Activated B cell treated with CpG ODN at 0.5 μM for 24 hours (primary cell): ENCODE measurements at places on chromosomes 3 and 15. TPM values are rescaled to one million over a fixed set of nuclear protein-coding genes. Genes with fewer than 3 reads are reported as not detected.
A peak's percentile ranks its signal among the peaks of the same experiment; 100 is the strongest.

Gene UBAP1L
- total RNA-seq = 5.9 and 9.6 TPM in 2 replicates

Gene LRRC34
- 4.2 and 5.7 TPM in 2 replicates for total RNA-seq

Gene GOLGA6L6
- total RNA-seq = not detected in 2 replicates

Gene VPS39
- total RNA-seq = 86.1 and 102 TPM in 2 replicates

Gene TAGLN3
- total RNA-seq = not detected in 2 replicates

Gene TTC23
- total RNA-seq = 2.7 and 3.1 TPM in 2 replicates

Gene CKMT1B
- not detected in 2 replicates for total RNA-seq

Gene CXCR6
- not detected in 2 replicates for total RNA-seq

Gene FSD2
- total RNA-seq = not detected in 2 replicates

Gene ARHGAP31
- total RNA-seq = 23.7 and 26.0 TPM in 2 replicates

Gene ATXN7
- total RNA-seq = 45.2 and 46.7 TPM in 2 replicates

Gene GOLGA8R
- 1.3 and 2.3 TPM in 2 replicates for total RNA-seq

- no peaks in the 10 kb centered on the region for H3K27me3 ChIP-seq
- no peak overlapping the region for H3K4me3 ChIP-seq
- peaks cover 21% of the 10 kb centered on the region for H3K4me1 ChIP-seq
- H3K36me3 ChIP-seq = peaks cover 7% of the 10 kb centered on the region
- H3K27ac ChIP-seq = no peak overlapping the region
Measured at GRCh38 chr15:77369168-77369567, 50.7 kb downstream of the PEAK1 start.

DNA sequence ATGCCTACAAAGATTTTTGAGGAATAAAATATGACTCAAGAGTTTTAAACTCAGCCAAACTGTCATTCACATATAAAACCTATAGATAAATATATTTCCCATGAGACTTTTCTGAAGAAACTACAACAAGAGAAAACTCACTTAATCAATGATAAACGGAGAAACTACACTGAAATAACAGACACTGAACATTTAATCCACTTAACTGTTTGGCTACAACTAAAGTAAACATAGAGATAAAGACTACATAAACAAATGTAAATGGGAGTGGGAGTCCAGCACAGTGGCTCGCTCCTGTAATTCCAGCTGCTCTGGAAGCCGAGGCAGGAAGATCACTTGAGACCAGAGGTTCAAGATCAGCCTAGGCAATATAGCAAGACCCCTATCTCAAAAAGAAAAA is 79.2 kb downstream of the MEX3B start:
- H3K27me3 ChIP-seq = peaks cover 4% of the 10 kb centered on the region
- DNase-seq = no peak
- no peaks in the 10 kb centered on the region for H3K36me3 ChIP-seq
- H3K4me3 ChIP-seq = no peak overlapping the region
- no peak overlapping the region for H3K27ac ChIP-seq

DNA sequence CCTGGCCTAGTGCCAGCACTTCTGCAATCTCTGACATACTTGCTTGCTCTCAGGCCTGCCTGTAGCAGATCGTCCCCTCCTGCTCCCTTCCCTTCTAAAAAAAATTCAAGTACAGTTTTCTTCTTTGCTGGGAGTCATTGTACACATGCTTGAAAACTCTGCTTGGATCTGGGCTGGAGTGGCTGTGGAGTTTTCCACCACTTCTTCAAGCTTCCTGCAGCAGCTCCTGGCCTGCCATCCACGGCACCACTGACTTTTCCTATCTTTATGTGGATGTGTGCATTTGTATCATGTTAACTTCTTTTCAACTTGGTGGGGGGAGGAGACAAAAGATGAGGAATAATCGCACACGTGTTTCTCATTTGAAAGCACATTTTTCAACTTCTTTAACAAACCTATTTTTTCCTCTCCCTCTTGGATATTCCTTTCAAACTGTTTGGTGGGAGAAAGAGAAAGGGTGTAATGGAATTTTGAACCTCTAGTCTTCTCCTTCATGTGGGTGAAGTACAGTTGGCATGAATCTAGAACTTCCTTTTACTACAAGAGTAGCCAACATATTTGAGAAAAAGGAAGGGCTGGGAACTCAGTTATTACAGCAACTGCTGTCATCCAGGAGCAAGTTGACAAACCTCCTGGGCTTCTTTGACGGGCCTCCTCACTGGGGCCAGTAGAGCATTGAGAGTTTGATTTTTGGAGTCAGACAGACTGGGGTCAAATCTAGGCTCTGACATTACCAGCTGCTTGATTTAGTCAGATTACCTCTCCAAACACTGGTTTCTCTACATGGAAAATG is 61.2 kb upstream of the LRTM1 start:
- no peaks in the 10 kb centered on the region for H3K4me1 ChIP-seq
- no peak overlapping the region for H3K27ac ChIP-seq
- no peak for DNase-seq
- H3K27me3 ChIP-seq = no peaks in the 10 kb centered on the region
- H3K36me3 ChIP-seq = no peaks in the 10 kb centered on the region
- no peak overlapping the region for H3K4me3 ChIP-seq

- no peak overlapping the region for H3K27ac ChIP-seq
- H3K4me3 ChIP-seq = no peak overlapping the region
- no peak for DNase-seq
- H3K27me3 ChIP-seq = peaks cover 9% of the 10 kb centered on the region
- peaks cover 2% of the 10 kb centered on the region for H3K4me1 ChIP-seq
- H3K36me3 ChIP-seq = no peaks in the 10 kb centered on the region
Measured at GRCh38 chr15:57340682-57341259, 35.5 kb upstream of the CGNL1 start.

DNA sequence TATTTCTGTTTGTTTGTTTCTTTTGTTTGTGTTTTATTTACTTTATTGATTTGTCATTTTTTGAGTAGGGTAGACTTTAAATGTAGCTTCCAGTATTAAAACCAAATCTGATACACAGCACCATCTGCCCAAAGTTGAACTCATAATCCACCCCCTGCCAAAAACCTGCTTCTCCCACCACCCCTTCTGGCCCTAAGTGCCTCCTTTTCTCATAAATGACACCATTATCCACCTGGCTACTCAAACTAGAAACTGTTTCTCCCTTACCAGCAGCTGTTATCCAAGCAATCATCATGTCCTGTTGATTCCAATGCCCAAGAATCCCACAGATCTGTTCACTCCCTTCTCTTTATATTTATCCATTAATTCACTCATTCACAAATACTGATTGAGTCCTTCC is 21.8 kb upstream of the PTX3 start:
- H3K27ac ChIP-seq = no peak overlapping the region
- peaks cover 4% of the 10 kb centered on the region for H3K27me3 ChIP-seq
- H3K4me1 ChIP-seq = no peaks in the 10 kb centered on the region

- no peak overlapping the region for H3K4me3 ChIP-seq
- no peak for DNase-seq
- peaks cover 15% of the 10 kb centered on the region for H3K4me1 ChIP-seq
- no peaks in the 10 kb centered on the region for H3K36me3 ChIP-seq
- no peak overlapping the region for H3K27ac ChIP-seq
Measured at GRCh38 chr3:116052602-116053001, 392.7 kb downstream of the LSAMP start.

- peaks cover 87% of the 10 kb centered on the region for H3K36me3 ChIP-seq
- no peaks in the 10 kb centered on the region for H3K4me1 ChIP-seq
- H3K27ac ChIP-seq = no peak overlapping the region
- no peak overlapping the region for H3K4me3 ChIP-seq
- DNase-seq = no peak
Measured at GRCh38 chr15:64681424-64682024, 93.9 kb downstream of the RBPMS2 start.

DNA sequence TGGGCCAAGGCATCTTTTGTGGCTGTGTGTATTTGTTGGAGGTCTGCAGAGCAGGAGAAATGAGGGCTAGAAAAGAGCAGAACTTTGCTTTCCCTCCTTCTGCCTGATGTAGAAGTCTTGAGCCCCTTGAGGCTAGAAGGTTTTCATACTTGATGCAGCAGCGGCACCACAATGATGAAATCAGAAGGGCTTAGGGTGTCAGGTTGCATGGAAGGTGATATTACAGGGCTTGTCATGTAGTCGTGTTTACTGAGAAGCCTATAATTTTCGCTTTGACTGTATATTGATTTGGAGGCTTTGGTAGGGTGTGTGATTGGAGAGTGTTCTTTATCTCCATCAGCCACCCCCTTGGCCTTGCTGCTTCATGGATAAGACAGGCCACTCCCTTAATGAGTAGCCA is 339.8 kb downstream of the THSD4 start:
- no peaks in the 10 kb centered on the region for H3K36me3 ChIP-seq
- peaks cover 9% of the 10 kb centered on the region for H3K27me3 ChIP-seq
- no peak overlapping the region for H3K4me3 ChIP-seq
- H3K4me1 ChIP-seq = no peaks in the 10 kb centered on the region
- no peak overlapping the region for H3K27ac ChIP-seq

DNA sequence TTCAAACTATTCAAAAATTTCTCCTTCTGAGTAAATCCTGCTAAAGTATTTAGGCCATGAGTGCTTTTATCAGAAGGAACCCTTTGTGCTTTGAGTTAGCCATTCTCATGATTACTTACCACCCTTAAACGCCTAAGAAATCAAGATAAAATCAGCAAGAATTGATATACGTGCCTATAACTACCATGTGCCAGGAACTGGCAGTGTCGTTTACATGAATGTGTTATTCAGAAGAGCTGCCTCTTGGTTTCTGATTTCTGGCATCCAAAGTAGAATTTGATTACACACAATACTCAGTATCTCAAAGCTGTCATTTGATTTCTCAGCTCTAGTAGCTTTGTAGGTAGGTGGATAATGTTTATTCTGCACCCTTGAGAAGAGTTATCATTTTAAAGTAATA is 351.3 kb upstream of the CCDC54 start:
- no peak for DNase-seq
- H3K4me1 ChIP-seq = no peaks in the 10 kb centered on the region
- H3K27me3 ChIP-seq = no peaks in the 10 kb centered on the region
- H3K27ac ChIP-seq = no peak overlapping the region
- no peak overlapping the region for H3K4me3 ChIP-seq
- no peaks in the 10 kb centered on the region for H3K36me3 ChIP-seq

DNA sequence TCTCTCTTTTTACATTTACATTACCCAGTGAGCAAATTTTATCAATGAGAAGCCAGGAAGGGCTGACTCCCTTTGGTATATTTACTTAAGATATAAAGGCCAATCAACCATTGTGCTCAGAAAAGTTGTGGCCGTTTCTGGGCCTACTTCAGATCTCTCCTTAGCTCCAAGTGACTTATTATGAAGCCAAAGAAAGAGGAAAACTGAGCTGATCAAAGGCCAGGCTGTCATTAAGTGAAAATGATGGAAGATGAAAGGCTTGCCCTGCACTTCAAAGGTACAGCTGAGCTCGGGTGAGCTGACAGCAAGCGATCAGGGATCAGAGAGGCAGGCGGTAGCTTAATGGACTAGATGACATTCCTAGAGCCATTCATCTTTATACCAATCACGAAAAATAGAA is 24.8 kb downstream of the VGLL4 start:
- H3K27ac ChIP-seq = no peak overlapping the region
- H3K4me1 ChIP-seq = peaks cover 36% of the 10 kb centered on the region
- DNase-seq = no peak

- H3K27ac ChIP-seq = no peak overlapping the region
- peaks cover 29% of the 10 kb centered on the region for H3K36me3 ChIP-seq
- DNase-seq = no peak
- no peak overlapping the region for H3K4me3 ChIP-seq
- H3K27me3 ChIP-seq = no peaks in the 10 kb centered on the region
Measured at GRCh38 chr3:122468896-122469533, 45.7 kb downstream of the KPNA1 start.

DNA sequence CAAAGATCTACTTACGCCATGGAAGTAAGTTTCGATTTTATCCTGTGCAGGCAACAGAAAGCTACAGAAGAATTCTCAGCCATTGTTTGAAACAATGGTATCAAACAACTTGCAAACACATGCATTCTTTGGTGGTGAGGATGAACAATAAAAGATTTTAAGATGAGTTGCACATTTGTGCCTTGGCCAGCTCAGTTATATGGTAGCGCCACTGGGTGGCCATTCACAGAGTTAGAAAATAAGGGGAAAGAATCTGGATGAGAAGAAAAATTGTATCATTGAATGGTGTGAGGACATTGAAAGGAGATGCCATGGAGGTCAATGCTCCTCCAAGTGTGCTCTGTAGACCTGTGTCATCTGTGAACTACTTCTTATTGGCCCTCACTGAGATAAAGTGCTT is 11.6 kb downstream of the CADPS start:
- DNase-seq = no peak
- H3K36me3 ChIP-seq = no peaks in the 10 kb centered on the region
- H3K27me3 ChIP-seq = no peaks in the 10 kb centered on the region
- H3K4me1 ChIP-seq = no peaks in the 10 kb centered on the region

DNA sequence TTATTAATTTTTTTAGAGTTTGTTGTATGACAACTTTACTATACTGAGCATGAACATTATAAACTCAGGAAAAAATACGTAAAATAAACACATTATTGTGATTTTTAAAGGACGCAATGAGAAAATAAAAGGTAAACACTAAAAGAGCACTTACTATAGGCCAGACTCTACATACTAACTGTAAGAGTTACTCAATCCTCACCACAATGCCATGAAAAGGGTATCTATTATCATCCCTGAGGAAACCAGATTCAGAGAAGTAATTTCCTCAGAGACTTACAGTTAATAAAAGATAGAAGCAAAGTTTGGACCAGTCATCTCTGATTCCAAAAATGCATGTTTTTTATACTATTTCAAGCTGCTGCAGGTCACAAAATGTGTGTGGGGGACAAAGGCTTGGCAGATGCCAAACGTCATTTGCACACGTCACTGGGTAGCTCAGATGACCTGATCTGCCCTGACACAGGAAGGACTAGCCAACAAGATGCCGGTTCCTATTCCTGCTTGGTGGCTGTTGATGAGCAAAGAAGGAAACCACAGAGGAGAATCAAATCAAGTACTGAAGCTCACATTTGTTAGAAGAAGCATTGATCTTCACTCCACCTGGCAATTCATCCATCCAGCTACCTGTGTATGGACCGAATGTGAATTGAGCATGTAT is 42.3 kb downstream of the KLHL6 start:
- H3K4me1 ChIP-seq = peaks cover 75% of the 10 kb centered on the region
- H3K36me3 ChIP-seq = peaks cover 33% of the 10 kb centered on the region
- peak overlapping the region; percentile 84 for H3K27ac ChIP-seq
- DNase-seq = no peak
- peak overlapping the region; percentile 66 for H3K4me3 ChIP-seq

- no peak for DNase-seq
- no peak overlapping the region for H3K27ac ChIP-seq
- no peaks in the 10 kb centered on the region for H3K27me3 ChIP-seq
- H3K36me3 ChIP-seq = peaks cover 27% of the 10 kb centered on the region
- peaks cover 78% of the 10 kb centered on the region for H3K4me1 ChIP-seq
Measured at GRCh38 chr3:128727996-128728395, 2.0 kb downstream of the RAB7A start.
